ENCODE measurements at places on chromosomes 4 and X.

DNA sequence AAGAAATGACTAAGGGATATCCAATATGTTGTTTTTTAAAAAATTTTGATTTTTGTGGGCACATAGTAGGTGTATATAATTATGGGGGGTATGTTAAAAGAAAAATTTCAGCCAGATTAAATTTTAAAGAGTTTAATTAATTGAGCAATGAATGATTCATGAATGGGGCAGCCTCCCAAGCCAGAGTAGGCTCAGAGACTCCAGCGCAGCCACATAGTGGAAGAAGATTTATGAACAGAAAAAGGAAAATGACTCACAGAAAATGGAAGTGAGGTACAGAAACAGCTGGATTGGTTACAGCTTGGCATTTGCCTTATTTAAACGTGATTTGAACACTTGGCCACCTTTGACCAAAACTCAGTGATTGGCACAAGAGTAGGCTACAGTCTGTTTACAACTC lies 91.7 kb downstream of the SPATA18 start:
- no peak for DNase-seq

GRCh38 chr4:7753931-7754465 lies 185.7 kb downstream of the AFAP1 start:
- no peak for DNase-seq

DNA sequence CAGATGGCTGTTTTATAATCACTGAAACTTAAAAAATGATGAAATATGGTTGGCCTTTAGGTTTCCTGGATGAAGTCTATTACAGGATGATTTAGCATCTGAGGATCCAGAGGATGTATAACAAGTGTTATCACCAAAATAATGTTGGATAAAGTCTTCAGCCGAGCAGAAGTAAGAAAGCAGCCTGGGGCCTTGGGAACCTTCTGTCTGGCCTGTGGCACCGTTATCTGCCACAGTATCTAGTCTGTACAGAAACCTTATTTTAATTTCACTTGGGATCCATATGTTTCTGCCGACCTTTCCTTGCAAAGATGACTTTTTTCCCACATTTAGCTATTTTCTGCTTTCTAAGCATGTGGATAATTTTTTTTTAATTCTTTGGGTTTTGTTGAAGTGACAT lies 20.5 kb upstream of the ANTXR2 start:
- no peak for DNase-seq

DNA sequence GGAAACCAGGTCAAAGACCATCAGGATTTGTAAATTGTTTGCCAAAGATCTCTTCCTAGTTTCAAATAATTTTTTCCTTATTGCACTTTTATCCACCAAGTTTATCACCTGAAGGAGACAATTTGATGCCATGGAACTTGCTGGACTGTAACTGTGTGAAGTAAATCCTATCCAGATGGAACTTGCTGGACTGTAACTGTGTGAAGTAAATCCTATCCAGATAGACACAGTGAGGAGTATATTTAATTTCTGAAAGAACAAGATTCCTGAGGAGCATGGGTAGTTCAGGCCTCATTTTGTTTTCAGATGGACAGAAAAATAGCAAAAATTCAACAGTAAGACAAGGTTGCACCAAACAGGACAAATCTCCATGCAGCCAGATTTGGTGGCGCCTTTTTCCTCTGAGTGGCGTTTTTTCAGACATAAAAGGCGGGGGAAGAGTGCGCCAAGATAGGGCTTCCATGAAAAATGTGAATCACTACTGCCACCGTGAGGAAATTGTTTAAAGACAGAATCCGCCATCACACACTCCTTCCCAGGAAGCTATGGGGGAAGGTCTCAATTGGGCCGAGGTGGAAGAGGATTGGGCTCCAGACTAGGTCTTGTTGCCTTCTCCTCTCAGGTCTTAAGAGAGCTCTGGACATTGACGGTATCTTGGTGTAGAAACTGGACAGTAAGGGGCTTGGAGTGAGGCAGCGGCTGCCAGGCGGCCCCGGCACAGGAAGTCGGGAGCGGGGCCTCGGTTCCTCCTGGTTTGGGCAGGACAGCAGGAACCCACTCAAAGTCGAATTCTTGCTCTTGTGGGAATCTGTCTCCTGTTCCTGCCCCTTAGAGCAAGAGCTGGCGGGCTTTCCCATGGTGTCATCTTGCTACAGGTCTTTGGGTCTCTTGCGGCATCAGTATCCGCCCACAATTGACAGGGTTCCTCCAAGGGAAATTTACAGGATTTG lies 234.7 kb downstream of the OR13H1 start:
- no peak for DNase-seq

GRCh38 chrX:133454491-133454914 lies 39.2 kb upstream of the GPC4 start:
- no peak for DNase-seq

DNA sequence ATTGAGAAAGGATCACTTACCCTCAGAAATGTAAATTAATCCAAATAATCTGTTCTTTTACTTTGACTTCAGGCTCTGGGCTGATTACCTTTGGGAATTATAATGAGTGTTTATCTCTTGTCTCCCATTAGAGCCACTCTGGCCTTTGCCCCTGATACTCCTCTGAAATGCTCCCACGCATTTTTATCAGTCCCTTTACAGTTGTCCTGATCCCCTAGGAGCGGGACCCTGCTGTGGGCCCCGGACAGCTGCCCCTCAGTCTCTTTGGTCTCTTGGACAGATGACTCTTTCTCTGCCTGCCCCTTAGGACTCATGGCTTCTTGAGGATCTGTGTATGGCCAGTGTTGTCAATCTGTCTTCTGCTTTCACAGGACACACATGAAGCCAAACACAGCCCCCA lies 1.0 kb upstream of the TRIM75 start:
- no peak for DNase-seq

GRCh38 chrX:151830911-151831310 lies 81.8 kb upstream of the MAGEA4 start:
- peak; percentile 1 for DNase-seq

DNA sequence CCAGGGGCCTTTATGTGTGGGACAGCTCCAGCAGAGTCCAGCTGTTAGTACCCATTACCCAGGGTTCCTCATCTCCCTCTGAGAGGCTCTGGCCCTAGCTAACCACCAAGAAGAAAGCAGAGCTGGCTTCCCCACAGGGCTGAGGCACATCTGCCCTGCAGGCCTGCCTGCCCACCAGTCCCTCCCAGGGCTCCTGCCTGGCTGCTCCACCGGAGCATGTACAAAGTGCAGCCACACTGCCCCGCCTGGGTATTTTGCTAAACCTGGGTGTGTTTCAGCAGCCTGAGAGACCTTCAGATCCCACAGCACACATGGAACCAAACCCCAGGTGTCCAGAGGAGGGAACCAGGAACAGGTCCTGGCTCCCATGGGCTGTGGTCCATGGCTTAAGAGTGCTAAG lies 500.4 kb upstream of the KLHL4 start:
- DNase-seq, result no peak

GRCh38 chrX:37975421-37975820 lies 30.9 kb upstream of the SYTL5 start:
- no peak for DNase-seq

DNA sequence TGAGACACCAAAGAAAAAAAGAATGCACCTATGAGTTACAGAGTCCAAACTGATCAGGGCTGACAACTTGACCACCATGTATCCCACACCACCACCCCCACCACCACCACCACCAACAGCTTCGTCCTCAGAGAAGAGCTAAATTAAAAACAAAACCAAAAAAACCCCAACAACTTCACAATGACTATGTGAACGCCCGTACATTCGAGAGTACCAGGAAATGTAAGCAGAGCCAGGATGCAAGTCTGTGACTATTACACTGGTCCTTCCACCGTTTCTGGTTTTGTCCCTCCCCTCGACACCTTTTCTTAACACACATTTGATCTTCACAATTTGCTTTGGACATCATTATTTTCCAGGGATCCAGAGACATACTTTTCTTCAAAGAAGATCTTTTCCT lies 51.0 kb downstream of the WFS1 start:
- no peak for DNase-seq

GRCh38 chrX:14303891-14304290 lies 225.4 kb upstream of the GLRA2 start:
- DNase-seq, result no peak

DNA sequence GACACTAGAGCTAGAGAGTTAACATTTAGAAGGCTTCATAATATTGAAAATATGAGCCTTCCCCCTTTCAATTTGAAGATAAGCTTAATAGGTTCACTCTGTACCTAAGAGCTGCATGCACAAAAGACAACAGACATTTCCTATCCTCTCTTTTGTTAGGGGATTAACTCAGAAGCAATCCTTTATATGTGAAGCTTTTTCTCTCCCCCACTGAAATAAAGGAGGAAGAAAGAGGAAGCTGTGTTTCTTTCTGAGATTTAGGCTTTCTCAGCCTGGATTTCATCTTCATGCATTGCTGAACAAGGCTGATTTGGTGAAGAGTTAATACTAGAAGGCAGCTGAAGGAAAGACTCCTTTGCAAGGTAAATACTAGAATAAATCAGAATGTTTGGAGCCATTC lies 21.0 kb upstream of the CABS1 start:
- no peak for DNase-seq

- no peak for DNase-seq
These were observed 297.4 kb upstream of the DKK2 start for GRCh38 chr4:107333518-107333917.

DNA sequence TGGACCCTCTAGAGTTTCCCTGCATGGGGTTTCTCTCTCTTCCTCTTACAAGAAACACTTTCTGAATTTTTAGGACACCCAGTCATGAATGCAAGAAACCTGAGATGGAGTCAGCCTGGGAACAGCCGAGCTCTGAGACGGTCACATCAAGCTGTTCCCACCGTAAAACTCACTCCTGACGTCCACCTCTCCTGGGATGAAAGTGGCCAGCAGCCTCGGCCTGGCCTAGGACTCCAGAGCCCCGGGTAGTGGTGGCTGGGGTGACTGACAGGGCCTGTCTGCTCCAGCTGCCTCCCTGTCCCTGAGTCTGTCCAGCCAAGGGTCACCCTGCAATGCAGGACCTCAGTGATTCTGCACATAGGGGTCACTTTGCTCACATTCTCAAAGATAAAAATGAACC lies 217.8 kb downstream of the SHOX start:
- no peak for DNase-seq

GRCh38 chr4:8440492-8441311 lies at the start of the genes ACOX3 and TRMT44:
ACOX3 (minus strand) TSS chr4:8440723; CDS start chr4:8416521, 24,202 bp downstream.
TRMT44 (plus strand) TSS chr4:8440777; CDS start chr4:8440823, 46 bp downstream.
- DNase-seq, result peak; percentile 78

- no peak for DNase-seq
These were observed 272.6 kb upstream of the HAND2 start for GRCh38 chr4:173802662-173803022.

DNA sequence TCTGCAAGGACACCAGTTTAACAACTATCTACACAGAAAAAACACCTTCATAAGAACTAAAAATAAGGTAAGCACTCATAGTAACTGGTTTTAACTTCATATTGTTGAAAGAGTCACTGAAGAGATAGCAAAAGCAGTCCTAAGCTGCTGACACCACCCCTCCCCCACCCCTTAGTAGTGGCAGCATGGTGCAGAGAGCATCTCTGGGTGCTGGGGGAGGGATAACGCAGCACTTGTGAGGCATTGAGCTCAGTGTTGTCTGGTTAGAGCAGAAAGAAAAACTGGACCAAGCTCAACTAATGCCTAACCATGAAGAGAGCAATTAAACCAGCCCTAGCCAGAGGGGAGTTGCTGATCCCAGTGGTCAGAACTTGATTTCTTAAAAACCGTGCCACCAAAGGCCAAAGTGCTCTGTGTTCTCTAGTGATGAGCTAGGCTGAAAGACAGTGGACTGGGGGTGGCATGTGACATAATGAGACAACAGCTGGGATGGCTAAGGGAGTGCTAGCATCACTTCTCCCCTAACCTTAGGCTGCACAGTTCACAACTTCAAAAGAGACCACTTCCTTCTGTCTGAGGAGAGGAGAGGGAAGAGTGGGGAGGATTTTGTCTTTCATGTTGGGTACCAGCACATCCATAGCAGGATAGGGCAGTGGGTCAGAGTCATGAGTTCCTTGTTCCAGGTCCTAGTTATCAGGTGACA lies 669.3 kb downstream of the PDHA2 start:
- DNase-seq, result no peak

DNA sequence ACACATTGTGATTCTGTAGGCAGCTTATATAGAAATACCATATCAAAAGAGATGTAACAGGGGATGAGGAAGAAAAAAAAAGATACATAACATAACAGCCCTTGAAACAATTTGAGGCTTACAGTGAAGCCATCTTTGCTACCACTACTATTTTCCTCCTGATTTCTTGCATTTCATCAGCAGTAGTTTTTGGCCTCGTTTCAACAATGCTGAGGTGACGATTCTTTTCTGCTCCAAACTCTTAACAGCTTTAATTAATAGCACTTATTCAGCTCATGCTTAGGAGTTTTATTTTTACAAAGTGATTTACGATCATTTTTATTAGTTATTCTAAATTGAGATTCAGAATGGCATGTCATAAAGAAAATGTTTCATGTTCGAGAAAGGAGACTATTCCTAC lies 163.2 kb downstream of the DCK start:
- DNase-seq, result no peak

DNA sequence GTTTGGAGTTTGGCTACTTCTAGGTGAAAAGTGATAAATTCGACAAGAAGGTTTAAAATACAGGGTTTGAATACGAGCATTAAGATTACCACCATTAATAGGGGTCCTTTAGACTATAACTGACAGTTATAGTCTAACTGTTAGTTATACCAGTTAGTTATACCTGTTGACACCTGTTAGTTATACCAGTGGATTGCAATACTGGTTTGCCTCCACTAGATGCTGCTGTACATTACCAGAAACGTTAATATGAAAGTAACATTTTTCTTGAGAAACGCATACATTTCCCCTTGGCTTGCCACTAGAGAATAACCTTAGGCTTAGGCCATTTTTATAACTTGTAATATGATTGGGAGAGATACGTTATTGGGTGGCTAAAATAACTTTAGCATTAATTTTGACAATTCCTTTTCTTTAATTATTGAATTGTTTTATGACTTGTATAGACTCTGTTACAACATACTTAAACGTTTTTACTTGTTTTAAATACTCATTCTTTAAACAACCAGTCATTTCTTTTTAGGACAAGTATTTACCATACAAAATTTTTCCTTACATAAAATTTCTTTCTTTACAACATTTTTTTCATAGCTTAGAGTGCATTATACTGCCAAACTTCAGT lies 911.2 kb downstream of the FSTL5 start:
- DNase-seq, result no peak

DNA sequence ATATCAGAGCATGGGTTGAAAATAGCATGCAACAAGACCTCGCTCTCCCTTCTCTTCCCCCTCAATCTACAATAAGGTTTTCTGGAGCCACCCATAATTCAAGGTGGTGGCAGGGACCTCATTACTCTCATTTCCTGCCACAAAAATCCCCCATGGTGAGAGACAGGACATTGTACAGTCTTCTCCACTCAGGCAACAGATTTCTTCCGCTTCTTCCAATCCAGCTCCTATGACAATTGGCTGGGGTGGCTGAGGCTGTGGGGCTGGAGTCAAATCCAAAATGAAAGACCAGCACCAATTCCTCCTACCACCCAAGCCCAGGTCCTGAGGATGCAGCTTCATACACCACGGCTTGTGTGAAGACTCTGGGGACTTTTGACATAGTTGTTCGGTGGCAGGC lies 40.3 kb upstream of the NKRF start:
- DNase-seq, result no peak

DNA sequence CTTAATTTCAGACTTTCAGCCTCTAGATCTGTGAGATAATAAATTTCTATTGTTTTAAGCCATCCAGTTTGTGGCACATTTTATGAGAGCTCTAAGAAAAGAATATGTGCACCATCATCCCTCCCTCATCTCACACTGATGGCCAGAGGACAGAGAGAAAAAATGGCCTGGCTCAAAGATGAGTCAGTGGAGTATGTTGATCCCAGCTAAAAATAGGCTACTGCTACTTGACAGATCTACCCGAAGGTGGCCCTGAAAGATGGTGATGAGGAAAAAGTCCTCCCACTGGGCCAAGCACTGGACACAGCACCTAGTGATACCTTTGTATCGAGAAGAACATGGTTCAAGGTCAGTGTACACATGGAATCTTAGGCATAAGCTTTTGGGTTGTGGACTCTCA lies 38.2 kb upstream of the DCTD start:
- no peak for DNase-seq
